GM12878 (cell line): ENCODE measurements at places on chromosomes 3 and 15. TPM values are rescaled to one million over a fixed set of nuclear protein-coding genes. Genes with fewer than 3 reads are reported as not detected.

MAP6D1 gene
- 1.5 and 2.1 TPM in 2 replicates for total RNA-seq

CA12 gene
- 0.10 and 0.11 TPM in 2 replicates for total RNA-seq

ADAMTS17 gene
- 0.15 TPM in 1 of 2 replicates, not detected in the other for total RNA-seq

CHRD gene
- total RNA-seq, result 0.32 TPM in 1 of 2 replicates, not detected in the other

GRCh38 chr3:186467969-186468368 is 76.2 kb downstream of the CRYGS start:
- no peak for DNase-seq

DNA sequence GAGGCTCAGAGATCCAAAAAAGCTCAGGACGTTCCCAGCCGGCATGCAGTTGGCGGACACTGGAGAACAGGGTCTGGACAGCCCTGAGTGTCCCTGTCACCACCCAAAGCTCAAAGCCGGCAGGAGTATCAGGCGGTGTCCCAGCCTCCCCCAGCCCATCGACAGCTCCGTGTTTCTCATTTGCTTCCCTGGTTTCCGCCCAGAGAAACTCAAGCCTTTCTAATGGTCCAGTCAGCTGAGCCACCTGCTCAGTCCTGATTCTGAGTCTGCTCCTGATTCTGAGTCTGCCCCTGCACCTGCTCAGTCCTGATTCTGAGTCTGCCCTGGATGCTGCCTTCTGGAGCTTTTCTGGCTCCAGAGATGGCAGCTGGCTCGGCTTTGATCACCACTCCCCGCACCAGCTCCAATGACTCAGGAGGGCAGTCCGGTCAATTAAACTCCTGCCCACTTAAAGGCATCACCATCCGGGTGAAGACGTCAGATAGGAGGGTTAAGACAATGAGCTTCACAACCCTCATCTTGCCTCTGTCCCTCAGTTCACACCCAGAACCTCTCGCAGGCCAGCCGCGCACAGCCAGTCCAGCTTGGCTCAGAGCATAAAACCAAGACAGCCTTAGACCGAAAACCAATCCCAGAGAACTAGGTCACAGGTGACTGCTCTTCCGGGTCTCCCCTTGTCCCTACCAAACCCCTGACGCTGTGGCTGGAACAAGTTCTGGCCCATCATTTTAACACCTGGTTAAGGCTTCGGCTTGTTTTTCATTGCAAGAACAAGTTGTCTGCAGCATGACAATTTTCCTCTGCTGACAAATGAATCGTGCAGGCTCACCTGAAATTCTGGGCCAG is 6.8 kb downstream of the PCSK6 start:
- DNase-seq, result no peak

DNA sequence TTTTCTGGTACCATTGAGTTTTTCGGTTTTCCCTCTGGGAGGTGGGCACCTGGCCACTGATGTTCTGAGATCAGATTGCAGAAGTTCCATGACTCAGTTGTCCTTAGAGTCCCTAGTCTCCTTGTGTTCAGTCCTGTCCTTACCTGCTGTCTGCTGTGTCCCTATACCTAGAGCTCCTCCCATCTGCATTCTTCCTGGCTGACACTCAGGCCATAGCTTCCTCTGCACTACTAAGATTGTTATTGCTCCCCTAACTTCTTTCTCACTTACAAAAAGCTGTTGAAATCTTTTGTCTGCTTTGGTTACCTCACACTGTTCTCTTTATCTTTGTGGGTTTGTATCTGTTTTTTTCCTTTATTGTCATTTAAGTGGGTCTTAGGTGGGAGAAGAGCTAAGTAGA is 13.2 kb downstream of the USP3 start:
- no peak for DNase-seq

DNA sequence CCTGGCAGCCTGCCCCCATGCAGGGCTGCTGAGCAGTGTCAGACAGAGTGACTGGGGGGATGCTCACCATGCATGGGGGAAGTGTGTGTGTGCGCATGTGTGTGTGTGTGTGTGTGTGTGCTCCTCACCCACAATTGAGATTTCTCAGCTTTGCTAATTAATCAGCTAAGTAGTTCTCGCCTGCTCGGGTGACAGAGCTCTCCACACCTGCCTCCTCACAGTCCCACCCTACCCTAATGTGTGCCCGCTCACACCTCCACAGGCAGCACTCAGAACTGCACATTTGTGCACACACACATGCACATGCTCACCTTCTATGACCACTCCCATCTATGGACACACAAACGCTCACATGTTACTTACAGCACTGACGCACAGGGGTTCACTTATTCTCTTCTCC is 37.3 kb downstream of the CACNA2D2 start:
- no peak for DNase-seq

DNA sequence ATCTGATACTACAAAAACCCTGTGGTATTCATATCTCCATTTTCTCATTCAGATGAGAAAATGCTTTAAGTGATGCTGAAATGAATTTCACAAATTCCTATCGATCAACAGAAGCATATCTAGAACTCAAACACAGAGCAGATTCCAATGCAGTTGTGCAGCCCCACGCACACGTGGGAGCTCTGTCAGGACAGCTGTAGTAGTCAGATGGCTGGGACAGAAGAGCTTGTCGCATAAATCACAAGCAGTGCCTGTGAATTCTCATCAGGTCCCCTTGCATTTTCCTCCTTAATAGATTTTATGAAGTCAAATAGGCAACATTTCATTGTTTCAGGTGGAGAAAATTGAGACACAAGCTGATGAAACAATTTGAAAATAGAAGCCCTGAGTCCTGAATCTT is 792.3 kb downstream of the AGBL1 start:
- DNase-seq, result no peak

GRCh38 chr15:78730955-78731354 is 80.3 kb downstream of the ADAMTS7 start:
- DNase-seq, result no peak

DNA sequence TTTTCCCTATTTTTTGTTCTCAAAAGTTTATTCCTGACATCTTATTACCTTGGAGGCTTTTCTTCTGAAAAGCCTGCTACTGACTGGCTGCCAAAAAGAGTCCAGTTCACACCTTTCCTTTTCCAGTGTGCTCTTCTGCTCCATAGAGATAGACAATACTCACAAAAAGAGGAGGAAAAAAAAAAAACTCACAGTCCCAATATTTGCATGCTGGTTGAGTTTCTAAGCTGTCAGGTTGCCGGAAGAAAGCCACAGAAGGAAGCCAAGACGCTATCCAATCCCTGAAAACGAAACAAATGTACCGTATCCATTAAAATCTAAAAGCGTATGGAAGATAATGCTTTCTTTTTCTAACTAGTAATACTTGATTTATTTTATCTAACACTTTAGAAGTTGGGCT is 299.5 kb downstream of the CADM2 start:
- DNase-seq, result no peak

DNA sequence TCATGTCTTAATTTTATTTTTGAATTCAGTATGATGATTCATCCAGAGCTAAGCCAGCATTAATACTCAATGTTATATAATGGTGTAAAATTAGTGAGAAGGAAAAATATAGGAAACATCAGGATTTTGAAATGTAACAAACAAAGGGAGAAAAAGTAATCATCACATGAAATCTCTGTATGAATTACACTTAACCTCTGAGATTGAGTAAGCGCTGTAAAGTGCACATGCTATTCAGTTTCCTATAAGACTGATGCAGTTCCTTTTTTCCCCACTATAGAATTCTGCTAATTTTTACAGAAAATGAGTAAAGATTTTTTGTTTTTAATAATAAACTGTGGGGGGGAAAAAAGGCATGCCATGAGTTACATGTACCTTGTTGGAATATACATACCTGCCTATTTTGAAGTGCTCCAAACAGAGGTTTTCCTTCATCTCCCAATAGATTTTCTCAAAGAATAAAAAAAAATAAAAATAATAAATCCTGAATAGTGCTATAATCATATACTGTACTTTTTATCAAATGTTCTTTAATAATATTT is 64.0 kb upstream of the TTBK2 start:
- no peak for DNase-seq

DNA sequence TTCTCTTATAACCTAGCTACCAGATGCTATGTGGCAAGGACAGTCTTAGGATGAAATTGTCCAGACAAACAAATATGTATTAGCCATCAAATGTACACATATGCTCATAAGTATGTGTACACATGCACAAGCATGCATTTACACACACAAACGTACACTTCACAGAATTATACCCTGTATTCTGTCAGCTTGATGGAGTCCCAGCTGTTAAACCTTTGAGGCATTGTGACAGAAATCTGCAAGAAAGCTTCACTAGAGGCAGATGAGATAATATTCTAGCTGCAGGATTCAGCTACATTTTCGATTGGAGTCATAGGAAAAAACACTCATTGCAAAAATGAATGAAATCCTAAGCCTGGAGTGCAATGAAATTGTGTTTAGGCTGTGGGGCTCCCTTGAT is 110.6 kb downstream of the CHL1 start:
- DNase-seq, result no peak

- no peak for DNase-seq
Observed at GRCh38 chr3:193465992-193466608, 87.5 kb upstream of the ATP13A5 start.

DNA sequence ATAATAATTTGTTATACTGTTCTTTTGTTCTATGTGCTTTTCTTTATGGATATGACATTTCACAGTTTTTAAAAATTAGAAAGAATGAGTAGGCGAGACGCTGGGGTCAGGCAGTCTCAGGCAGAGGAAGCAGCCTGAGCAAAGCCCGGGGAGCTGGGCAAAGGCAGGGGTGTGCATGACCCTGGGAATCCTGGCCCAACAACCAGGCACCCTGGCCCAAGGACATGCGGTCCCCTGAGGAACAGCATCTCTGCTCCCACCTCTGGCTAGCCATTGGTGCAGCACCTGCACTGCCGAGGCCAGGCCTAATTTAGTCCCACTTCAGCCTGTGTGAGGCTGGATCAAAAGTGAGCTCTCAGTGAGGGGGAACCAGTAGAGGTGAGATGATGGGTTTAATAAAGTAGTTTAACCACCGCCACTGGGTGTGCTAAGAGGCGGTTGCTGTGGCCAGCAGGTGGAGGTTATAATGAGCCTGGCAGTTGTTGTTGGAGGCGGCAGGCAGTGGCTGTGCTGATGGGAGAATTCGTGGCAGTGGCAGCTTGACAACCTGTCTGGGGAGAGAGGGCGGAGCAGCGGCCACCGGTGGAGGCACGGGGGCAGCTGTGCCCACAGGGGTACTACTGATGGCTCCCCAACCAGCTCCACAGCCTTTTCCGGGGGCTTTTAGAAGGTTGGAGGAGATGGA is 41.5 kb downstream of the PRKCD start:
- no peak for DNase-seq

DNA sequence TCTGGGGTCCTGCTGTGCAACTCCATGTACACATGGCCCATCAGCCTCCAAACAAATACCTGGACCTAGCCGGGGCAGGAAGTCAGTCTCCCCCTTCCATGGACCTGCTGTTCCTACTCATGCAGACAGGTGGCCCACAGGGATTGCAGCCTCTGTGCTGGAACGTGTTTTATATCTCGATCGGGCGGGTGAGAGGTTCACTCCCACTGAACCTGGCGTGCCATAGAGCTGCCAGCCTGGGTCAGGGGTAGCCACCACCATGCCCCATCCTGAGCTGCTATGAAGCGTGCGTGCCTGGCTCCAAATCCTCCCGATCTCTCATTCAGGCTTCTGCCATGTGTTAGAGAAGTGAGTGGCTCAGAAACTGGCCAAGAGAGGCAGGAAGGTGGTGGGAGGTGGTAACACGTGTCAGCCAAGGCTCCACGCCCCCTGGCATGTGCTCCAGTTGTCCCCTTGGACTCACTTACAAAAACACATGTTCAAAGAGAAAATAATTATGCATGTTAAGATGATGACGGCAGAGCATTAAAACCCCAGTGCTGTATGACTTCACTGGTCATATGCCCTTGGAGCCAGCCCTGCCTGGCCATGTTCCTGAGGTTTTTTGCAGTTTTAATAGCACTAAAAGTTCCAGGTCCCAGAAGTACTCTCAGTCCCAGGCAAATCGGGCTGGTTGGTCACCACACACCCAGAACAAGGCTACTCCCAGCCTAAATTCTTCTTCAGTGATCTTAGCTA is 30.6 kb downstream of the CTSH start:
- no peak for DNase-seq

DNA sequence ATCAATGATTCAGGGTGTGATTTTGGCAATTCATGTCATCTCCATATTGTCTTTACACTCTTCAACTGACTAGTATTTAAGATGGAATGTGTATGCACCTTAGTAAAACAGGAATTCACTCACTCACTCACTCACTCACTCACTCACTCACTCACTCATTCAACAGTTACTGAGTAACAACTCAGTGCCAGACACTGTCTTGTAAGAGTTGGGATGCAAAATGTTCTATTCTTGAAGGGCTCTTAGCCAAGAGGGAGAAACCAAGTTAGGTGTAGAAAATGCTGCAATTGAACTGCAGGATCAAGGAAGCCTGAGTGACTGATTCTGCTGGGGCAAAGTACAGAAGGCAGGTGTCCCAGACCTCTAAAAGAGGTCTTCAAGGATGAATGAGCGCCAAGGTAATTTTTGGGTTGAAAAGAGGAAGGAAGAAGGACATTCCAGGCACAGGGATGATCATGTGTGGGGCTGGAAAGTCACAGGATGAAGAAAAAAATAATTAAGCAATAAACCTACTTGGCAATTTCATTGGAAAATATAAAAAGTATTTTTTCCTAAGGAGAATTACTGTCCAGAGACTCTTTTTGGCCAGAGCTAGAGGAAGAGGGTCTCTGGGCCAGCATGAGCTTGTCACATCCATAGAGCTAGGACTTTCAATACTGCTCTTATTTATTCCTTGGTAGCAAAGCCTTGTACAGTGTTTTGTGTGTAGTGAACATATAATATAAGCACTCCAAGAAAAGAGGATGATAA is 58.9 kb upstream of the ETV5 start:
- DNase-seq, result no peak

DNA sequence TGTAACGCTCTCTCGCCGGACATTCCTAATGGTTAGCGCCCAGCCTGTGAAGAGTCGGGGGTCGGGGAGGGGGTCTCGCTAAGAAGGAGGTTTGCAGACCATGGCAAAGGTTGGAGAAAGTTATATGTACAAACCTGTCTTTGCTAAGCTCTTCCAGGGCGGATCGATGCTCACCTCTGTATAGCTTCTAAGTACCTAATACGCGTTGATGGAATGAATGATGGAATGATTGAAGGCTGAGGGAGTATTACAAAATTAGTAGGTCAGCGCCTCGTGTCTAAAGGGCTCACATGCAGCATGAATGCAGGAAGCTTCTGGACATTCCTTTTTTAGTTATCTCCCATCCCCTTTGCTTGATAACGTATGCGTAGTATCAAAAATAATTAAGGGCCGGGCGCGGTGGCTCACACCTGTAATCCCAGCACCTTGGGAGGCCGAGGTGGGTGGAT is 305 bp upstream of the KPNA1 start:
- no peak for DNase-seq

DNA sequence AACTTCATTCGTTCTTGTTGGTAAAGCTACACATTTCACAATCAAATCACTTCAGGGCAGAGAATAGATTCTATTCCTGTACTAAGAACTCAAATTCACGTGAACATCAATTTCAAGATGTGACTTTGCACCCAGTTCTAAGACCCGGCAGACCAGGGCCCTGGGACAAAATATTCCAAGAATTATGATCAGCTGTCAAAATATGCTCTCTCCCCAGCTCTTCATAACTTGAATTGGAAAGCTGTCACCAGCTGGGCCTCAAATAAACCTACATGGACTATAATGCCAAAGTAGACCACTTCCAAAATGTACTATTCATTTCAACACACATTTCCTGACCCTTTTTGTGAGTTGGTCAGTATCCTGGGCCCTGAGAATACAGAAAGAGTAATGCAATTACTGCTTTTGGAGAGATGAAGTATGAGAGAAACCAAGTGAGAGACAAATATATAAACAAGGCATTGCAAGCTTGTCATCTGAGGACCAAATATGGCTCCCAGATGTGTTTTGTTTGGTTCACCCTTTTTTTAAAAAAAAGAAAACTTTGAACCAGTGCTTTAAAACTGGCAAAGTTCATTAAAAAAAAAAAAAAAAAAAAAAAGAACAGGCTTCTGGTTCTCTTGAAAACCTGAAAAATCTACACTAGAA is 14.9 kb downstream of the MAGI1 start:
- DNase-seq, result no peak
